ENCODE measurements at places on chromosomes 7 and 10.

DNA sequence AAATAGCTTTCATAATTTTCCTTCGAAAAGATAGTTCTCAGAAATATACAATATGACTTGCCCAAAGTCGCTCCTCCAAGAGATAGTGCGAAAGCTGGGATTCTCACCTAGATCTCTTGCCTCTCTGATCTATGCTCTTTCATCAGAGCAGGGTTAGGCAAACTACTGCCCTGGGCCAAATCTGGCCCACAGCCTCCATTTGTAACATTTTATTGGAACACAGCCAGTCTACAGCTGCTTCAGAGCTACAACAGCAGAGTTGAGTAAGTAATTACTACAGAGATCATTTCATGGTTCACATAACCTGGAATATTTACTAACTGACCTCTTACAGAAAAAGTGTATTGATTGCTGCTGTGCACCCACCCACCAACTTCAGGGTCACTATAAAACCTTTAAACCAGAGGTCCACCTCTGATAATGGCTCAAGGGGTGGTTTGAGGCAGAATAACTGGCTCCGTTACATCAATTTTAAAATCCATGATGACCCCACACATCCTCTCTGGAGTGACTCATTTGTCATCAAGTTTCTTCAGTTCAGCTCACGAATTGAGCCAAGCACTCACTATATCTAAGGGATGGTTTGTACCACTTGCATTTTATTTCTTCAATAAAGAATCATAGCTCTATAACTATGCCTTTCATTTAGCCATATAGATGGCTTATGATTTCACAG is 1019.0 kb downstream of the XPNPEP1 start:
- no peak for DNase-seq

GRCh38 chr10:73248259-73248724 is 1.2 kb upstream of the DNAJC9 start:
- no peak for DNase-seq

- DNase-seq, result no peak
Observed at GRCh38 chr10:52558090-52558489, 214.5 kb downstream of the MBL2 start.

- DNase-seq, result no peak
Observed at GRCh38 chr10:22705527-22705926, 8.9 kb downstream of the PIP4K2A start.

DNA sequence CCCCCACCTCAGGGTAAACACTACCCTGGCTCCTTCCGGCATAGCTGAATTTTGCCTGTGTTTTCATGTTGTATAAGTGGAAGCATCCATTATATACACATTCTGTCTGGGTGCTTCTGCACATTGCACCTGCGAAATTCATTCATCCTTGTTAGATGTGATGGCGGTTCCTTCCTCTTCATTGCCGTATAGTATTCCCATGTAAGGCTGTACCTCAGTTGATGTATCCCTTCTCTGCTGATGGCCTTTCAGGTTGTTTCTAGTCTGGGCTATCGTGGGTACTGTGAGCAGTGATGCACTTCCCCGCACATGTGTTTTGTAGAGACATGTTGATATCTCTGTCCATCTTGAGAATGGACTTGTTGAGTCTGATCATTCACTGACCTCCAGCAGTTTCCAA is 28.9 kb downstream of the ELFN1 start:
- no peak for DNase-seq

- DNase-seq, result no peak
Observed at GRCh38 chr10:70584366-70584765, 18.2 kb downstream of the PRF1 start.

- no peak for DNase-seq
Observed at GRCh38 chr7:130986261-130986690, 252.3 kb upstream of the KLF14 start.

DNA sequence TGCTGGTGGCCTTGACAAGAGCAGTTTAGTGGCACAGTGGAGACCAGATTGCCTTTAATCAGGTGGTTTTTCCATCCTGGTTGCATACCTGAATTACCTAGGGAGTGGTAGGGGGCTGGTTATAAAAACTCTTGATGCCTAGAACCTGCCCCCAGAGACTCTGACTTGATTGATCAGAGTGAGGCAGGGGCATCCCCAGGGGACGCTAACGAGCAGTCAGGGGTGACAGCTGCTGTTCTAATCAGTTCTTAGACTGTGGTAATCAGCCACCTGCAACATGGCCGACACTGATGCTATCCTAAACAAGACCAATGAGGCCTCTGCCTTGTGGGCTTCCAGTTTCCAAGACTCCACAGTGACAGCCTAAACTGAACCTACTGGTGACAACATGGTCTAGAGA is 2.0 kb upstream of the OPALIN start:
- no peak for DNase-seq

- DNase-seq, result no peak
Observed at GRCh38 chr7:53984776-53985175, 557.4 kb upstream of the VSTM2A start.

DNA sequence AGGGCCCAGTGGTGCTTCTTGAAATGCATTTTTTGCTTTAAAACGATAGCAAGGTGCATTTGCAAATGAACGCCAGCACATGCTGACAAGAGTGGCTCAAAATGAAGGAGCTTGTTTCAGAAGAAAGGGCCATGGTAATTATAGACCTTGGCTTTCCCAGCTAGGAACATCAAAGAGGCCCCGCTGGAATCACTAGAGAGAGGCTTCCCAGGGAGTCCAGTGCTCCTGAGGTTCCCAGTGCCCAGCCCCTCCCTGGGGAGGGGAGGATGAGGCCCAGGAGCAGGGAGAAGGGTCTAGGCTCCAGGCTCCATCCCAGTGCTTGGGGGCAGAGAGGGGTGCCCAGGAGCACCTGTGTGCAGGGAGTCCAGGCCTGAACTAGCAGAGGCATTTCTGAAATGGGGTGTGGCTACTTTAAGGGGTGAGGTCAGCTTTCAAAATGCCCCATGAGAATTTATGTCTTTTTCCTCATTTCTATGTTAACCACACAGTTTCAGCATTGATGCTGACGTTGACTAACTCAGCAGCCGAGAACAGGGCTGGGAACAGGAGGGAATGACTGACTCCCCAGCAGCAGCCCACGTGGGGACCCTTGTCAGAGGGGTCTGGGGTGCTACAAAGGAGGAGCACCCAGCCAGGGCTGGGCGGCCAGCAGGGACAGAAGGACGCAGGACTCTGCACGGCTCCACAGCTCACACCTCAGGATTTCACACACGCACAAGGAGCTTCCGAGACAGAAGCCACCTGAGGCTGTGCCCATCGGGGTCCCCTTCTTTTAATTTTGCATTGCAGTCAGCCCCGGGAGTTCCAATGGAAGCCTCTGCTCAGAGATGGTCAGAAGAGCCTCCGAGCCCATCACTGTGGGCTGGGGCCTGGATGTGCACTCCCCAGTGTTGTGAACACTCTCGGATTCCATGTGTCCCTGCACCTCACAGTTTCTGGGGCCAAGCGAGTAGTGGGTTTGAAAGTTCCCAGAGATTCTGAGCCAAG is 570.2 kb downstream of the PTPRN2 start:
- DNase-seq, result no peak

GRCh38 chr7:37062560-37062859 is 338.2 kb upstream of the AOAH start:
- no peak for DNase-seq

- no peak for DNase-seq
Observed at GRCh38 chr10:76885816-76886215, 751.8 kb downstream of the KCNMA1 start.

Data from activated naive CD8-positive, alpha-beta T cell treated with anti-CD3 and anti-CD28 coated beads for 36 hours (primary cell).